ENCODE measurements at places on chromosomes 1 and 21.

DNA sequence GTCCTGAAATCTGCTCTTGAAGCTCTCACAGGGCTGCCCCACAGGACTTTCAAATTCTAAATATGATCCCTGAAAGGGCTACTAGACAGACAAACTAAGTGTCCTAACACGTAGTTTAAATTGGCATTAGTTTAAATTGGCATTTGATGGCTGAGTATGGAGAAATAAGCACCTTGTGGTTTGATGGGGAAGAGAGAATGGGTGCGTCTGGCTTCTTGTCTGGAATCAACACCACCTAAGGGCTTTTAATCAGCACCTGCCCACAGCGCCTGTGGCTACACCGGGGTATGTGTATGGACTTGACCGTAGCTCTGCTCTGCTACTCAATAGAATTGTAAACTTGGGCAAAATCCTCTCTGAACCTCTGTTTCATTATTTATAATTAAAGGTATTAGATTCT is 5.7 kb upstream of the LAMB3 start:
- no peak for DNase-seq

GRCh38 chr1:23591460-23592208 is 32.3 kb upstream of the ID3 start:
- DNase-seq = no peak

DNA sequence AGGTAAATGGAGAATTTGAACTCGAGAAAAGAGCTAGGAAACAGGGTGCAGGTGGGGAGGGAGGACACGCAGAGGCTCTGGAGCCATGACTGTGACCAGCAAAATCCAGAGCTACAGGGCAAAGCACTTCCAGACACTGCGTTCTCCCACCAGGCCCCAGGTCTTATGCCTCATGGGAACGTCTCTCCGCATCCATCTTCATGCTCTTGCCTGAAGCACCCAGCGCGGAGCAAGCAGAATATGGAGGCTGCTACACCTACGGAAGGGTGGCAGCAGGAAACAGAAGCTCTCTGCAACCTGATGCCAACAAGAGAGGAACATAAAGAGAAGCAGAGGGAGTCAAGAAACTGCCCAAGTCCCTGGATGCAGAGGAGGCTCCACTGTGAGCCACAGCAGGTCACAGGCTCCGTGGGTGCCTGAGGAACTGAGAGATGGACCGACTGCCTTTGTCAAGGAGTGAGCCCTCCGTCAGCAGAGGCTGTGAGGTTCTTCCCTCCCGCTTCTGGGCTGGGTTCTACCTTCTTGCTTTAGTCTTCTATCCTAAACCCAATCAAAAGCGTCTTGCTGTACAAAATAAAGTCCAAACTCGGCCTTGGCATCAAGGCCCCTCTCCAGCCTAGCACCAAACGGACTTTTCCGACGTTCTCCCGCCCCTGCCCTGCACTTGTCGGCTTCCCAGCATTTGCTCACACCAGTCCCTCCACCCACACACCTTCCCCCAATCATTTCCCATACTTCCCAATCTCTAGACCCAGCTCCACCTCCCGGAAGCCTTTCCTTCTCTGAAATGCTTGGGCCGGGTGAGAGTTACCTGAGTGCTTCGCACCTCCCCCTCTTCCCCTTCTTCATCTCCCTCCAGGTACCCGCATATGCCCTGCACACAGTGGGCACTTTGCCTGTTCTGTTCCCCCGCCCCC is 930 bp downstream of the DHCR24 start:
- no peak for DNase-seq

- DNase-seq = no peak
Measured at GRCh38 chr1:195941795-195942194, 666.4 kb downstream of the KCNT2 start.

GRCh38 chr1:162823771-162824525 is 33.4 kb downstream of the HSD17B7 start:
- DNase-seq = no peak

- no peak for DNase-seq
Measured at GRCh38 chr1:212669102-212669501, 30.5 kb downstream of the BATF3 start.

- no peak for DNase-seq
Measured at GRCh38 chr1:156920233-156921052, at the start of gene LRRC71. Gene LRRC71 (plus strand): TSS chr1:156920632. CDS start chr1:156920804, 172 bp downstream.

DNA sequence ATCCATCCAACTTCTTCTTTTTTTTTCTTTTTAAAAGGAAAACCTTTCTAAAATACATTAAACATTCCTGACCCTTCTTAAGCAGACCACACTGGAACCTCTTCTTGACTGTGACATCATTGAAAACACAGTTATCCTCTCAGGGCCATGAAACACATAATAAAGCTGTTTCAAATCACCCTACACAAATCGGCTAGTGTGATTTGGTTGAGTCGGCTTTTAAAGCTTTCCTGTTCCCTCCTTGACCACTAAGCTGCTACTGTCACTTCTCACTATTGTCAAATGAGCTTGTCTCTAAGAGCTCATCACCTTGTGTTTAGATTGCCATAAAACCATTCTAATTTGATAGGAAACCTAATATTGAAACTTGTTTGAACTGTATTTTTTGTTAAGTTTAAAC is 5.9 kb downstream of the USP24 start:
- no peak for DNase-seq

DNA sequence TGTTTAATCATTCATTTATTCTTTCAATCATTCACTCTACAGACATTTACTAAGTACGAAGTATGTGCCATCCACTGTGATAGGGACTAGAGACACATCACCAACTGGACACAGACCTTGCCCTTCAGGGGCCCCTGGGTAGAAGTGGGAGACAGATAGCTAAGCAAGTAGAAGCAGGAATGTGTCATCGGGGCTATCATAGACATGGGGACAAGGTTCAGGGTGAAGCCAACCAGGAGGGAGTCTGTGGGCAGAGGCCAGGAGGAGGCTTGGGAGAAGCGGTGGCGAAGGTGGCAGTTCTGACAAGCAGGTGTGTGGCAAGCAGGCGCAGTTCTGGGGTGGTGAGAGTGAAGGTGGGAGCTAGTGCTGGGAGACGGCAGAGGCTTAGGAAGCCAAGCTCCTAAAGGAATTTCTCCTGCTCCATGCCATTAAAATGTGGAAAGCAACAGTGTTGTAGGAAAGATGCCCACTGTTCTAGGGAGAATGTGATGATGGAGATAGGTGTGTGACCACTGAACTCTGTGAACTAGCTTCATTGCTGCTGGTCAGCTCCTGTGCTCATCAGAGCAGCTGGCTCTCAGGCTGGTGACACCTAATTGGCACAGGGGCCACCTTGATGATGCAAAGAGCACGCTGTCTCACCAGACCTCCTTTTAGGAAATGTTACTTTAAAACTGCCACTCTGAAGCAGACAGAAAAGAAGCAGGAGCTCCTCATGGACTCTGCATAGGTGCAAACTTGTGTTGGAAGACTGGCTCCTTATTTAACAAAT is 79.7 kb upstream of the LPGAT1 start:
- no peak for DNase-seq

GRCh38 chr1:34806396-34806795 is 13.6 kb downstream of the GJA4 start:
- no peak for DNase-seq

GRCh38 chr1:36342426-36343185 is 19.2 kb upstream of the EVA1B start:
- peak; percentile 93 for DNase-seq

GRCh38 chr1:178495158-178495557 is 1.6 kb downstream of the CLEC20A start:
- DNase-seq = no peak

GRCh38 chr1:88537787-88538186 is 146.3 kb upstream of the PKN2 start:
- no peak for DNase-seq

DNA sequence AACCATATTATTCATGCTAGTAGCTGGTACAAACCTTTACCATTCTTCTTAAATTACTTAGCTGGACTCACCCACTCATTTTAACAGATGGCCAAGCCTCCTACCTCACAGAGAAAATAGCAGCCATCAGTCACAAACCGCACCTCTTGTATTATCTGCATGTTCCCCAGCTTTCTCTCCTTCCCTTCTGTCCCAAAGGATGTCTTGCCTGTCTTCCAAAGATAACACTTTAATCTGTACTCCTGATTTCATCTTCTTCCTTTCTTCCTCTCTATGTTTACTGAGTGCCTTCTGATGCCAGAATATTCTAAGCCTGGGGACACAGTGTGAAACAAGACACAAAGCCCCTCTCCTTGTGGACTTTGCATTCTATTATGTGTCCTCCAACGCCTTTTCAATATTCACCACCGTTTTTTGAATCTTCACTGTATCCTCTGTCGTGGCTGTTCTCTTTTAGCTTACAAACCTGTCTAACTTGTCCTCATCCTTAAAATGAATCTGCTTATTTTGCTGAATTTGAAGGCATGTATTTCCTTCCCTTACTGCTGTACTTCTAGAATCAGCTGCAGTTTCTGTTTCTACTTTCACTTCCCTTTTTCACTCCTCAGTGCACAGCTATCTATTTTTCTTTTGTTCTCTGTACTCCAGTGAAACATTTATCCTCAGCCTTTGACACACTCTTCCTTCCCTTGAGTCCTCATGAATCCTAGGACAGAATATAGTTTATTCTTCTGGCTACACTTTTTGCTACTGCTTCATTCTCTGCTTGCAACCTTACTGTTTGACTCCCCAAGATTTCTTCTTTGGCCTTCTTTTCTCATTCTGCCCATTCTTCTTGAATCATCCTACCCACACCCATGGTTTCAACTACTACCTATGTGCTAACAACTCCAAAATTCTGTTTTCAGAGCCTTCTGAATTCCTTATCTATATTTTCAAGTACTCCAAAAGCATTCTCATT is 216.9 kb upstream of the SAMSN1 start:
- DNase-seq = no peak

DNA sequence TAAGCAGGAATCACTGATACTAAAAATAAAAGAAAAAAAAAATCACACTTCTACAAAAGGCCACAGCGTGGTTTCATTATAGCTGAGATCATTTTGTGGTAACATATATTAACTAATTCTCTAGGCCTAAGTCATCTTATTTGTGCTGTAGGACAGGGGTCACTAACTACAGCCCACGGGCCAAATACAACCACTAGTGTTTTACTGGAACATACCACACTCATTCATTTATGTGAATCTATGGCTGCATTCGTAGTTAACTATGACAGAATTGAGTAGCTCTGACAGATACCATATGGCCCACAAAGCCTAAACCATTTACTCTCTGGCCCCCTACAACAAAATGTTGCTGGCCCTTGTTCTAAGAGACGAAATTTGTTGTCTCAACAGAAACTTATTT is 224.4 kb downstream of the VAV3 start:
- no peak for DNase-seq

DNA sequence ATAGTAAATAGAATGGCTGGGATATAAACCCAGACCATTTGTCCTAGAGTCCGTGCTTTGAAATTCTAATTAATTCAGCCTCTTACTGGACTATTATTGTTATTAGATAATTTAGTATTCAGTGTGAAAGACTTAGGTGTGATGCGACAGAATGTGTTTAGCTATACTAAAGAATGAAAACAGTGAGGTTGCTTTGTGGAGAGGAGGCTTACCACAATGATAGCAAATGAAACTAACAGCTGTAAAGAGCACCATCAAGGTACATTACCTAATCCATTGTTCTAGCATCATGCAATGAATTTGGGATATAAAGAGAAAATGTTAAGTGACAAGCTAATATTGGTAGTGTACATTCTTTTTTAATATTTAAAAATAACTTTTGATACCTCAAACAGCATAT is 911.1 kb downstream of the KCNT2 start:
- DNase-seq = no peak

GRCh38 chr1:235161685-235162327 is 756 bp upstream of the RBM34 start:
- no peak for DNase-seq

GRCh38 chr21:45846373-45847160 is 135.0 kb upstream of the COL6A1 start:
- DNase-seq = no peak

DNA sequence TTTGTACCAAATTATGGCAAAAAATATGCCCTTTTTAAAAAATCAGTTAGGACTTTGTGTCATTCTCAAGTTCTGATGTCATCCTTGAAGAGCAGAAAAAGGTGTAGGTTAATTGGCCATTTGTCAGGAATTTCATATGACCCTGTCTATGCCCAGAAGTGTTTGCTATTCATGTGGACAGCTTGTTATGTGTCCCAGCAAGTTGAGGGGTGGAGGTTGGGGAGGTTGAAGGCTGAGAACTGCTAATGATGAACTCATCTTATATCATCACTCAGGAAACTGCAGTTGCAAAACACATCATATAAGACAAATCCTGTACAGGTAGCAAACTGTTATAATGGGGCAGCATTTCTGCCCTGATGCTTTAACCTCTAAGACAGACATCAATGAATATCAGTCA is 106.5 kb downstream of the PHTF1 start:
- no peak for DNase-seq

DNA sequence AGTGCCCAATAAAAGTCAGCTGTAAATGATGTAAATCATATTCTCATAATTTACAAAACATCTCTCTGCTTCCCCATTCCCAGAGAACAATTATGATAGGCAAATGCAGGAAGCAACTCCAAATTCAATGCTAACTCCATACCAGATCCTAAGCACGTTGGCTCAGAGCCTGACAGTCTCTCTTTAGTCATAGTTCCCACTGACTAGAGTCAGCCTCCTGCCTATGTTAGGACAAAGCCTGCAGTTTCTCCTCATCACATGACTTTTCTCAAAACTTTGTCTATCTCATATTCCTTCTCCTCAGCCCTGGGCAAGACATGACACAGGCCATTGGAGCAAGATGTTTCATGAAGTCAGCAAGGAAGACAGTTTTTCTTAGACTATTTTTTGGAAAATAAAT is 101.5 kb upstream of the COL24A1 start:
- DNase-seq = no peak

DNA sequence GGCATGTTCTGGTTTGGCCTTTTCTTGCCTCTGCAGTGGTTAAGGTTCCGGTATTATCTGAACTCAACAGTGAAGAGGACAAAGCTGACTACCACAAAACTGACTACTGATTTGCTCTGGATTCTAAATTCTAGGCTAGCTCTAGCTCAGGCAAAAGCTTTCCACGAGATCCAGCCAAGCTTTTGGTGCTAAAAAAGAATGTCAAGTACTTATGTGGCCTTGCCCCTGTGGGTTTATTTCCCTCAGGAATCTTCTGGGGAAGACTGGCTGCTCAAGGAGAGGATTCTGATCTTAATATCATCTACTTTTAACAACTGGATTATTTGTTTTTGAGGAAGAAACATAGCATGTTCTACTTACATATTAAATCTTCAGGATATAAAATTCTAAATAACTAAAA is 26.1 kb upstream of the MTMR11 start:
- DNase-seq = no peak

- no peak for DNase-seq
Measured at GRCh38 chr1:81671038-81671437, 129.7 kb upstream of the ADGRL2 start.

DNA sequence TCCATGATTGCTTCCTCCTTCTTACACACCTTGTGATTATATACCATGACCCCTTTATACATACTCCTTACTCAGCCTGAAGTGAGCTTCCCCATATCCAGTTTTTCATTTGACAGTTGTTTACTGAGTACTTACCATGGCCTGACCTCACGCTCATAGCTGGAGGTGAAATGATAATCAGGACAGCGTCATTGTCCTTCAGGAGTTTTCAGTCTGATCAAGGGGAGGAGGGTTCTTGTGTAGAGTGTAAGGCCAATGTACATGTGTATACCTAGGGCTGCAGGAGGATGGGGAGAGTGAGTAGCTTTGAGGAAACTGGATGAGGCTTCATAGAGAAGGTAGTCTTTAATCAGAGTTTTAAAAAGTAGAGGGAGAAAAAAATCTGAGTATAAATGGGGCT is 325.8 kb downstream of the RYR2 start:
- DNase-seq = no peak

- no peak for DNase-seq
Measured at GRCh38 chr1:203131548-203132200, 4.1 kb downstream of the ADORA1 start.

- peak; percentile 47 for DNase-seq
Measured at GRCh38 chr1:206979379-206980043, 9.3 kb upstream of the FCAMR start.
